IPS DF 6.9 (cell line): ENCODE measurements at places on chromosomes 7 and 10.

DNA sequence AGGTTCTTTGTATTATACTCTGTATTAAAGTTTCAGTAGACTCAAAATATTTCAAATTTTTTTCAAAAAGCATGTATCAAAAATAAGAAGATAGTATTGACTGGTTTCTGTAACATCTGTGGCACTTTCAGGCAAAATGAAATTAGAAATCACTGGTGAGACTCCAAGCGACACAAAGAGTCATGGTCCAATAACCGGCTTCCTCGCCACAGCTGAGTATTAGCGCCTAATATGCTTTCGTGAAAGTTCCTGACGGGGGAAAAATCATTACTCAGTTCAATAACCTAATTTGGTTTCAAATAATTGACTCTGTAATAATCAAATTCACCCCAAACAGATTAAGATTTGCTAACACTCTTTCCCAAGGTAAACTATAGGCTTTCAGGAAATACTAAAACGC is 13.4 kb downstream of the TMEM209 start:
- no peak for DNase-seq

GRCh38 chr10:113534423-113534822 is 18.4 kb upstream of the HABP2 start:
- no peak for DNase-seq

DNA sequence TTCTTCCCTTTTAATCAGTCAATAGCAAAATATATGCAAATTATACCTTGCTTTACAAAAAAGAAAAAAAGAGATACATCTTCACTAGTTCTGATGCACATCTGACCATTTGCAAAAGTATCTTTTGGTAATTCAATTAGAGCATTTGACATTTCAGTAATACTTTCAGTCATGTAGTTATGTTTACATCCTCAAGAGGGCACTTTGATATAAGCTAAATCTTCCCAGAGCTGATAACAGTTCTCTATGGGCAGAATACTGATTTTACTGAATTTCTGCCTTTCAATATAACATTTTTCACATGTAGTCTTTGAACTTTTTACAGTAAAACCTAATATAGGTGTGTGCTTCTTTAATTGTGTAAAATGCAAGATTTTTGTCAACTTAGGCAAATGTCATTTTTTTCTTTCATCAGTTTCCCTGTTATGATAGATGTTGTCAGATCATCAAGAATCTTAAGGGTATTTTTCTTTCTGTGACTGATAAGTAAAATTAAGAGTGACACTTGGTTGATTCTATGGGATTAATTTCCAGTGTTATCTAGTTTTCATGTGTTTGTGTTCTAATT is 703.5 kb upstream of the SEMA3D start:
- no peak for DNase-seq

DNA sequence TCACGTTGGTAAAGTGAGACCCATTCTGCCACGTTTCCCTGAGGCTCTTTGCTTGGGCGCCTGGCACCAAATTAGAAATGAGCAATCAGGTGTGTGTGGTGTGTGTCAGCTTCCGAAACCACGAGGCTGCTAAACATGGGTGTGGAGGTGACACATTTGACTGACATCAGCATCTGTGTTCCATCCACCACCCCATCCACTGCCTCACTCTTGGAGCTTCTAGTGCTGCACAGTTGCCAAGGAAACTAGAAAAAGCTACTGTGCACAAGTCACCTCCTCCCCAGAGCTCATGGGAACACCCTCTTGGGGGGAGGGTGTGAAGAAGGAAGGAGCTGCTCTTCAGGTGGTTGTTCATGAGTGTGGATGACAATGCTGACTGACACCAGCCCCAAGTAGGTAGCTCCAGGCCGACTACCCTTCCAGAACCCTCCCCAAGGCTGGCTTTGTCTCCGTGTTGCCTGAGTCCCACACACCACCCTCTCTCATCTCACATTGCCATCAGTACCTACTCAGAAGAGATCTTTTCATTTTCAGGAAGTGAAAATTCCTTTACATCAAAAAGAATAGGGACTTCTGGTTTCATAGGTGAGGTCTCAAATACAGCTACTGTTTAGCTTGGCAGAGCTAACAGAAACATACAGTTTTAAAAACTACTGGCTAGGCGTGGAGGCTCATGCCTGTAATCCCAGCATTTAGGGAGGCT is 152.2 kb downstream of the TMEM178B start:
- DNase-seq, result no peak

GRCh38 chr10:16674147-16674703 is 143.0 kb downstream of the RSU1 start:
- no peak for DNase-seq

GRCh38 chr10:44980309-44981171 is 1.9 kb upstream of the DEPP1 start:
- DNase-seq, result no peak
